Fibroblast of upper back skin (primary cell): ENCODE measurements at places on chromosomes 2 and 18.

DNA sequence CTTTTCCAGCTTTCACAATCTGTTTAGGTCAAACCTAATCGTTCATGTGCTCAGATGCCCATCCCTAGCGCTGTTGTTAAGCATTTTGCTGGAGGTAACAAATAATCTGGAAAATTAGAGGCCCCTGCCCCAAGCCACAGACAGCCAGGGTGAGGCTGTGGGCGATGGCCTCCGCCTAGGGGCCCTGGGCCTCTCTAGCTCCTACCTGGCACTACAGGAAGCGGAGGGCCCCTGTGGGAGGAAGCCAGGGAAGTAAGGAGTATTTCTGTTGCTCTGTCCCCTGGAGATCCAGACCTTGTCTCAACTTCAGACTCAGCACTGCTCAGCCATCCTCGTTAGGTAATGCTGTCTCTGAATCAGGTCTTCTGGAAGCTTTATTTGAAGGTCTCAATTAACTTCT lies 12.4 kb upstream of the FOSL2 start:
- DNase-seq, result no peak

DNA sequence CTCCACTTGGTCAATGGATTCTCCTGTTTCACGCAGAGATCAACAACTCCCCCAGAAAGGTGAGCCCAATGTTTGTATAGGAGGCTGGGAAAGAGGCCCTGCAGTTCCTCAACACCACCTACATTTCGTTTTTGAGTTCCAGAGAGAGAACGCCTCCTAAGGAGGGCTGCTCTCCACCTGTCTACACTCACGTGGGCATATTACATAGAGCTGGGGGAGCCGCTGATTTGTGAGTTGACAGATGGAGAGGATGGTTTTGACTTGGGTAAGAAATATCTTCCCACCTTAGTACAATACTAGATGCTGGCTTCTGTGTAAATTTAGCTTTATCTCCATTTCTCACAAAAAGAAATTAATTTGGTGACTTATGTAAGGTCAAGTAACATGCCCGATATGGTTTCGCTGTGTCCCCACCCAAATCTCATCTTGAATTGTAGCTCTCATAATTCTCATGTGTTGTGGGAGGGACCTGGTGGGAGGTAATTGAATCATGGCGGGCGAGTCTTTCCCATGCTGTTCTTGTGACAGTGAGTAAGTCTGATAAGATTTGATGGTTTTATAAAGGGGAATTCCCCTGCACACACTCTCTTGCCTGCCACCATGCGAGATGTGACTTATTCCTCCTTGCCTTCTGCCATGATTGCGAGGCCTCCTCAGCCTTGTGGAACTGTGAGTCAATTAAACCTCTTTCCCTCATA lies 274.5 kb upstream of the PXDN start:
- DNase-seq, result no peak

DNA sequence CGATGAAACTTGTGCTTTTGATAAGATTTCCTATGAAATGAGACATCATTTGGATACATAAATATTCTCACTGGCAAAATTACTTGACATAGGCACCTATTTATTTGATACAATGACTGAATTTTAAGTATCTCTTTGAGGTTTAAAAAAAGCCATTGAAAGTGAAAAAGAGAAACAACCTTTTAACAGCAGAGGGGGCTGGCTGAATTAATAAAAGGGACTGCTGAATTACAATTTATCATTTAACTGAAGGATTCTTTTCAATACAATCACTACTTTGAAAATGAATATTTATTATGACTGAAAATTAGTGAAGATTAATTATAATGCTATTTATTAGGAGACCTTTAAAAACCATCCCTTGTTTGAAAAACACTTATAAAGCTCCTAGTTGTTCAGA lies 335.3 kb downstream of the DLGAP1 start:
- no peak for DNase-seq

DNA sequence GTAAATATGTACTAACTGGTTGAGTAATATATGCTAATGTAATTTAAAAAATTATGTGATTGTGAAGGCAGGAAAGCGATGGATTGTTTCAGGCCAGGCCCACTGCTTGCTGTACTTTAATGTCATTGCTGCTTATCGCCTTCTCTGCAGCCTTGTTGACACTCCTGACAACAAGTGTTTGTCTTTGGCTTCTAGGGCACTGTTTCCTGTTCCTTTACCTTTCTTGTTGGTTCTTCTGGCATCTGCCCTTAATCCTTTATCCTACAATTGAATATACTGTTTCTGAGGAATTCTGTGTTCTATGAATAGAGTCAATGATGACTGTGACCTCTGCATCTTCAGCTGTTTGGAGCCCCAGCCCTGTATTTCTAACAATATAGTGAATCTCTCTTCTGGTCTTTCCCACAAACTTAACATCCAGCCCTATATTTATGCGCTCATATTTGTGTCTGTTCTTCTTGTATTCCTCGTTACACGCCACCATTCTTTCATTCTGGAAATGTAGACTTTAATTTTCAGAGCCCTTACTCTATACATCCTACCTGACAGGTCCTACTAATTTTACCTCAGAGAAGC lies 17.6 kb downstream of the ACSL3 start:
- no peak for DNase-seq

- DNase-seq, result no peak
Measured at GRCh38 chr2:78535395-78535794, 490.1 kb upstream of the REG3G start.

DNA sequence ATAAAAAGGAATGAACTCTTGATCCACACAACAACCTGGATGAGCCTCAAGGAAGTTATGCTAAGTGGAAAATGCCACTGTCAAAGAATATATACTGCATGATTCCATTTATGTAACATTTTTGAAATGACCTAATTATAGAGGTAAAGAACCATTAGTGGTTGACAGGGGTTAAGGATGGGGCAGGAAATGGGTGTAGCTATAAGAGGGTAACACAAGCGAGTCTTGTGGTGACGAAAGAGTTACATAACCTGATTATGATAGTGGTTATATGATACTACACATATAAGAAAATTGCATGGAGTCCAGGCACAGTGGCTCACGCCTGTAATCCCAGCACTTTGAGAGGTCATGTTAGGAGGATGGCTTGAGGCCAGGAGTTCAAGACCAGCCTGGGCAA lies 346.6 kb upstream of the PKDCC start:
- no peak for DNase-seq
